NCI-H146 (cell line): ENCODE measurements at places on chromosomes 12 and 14.

DNA sequence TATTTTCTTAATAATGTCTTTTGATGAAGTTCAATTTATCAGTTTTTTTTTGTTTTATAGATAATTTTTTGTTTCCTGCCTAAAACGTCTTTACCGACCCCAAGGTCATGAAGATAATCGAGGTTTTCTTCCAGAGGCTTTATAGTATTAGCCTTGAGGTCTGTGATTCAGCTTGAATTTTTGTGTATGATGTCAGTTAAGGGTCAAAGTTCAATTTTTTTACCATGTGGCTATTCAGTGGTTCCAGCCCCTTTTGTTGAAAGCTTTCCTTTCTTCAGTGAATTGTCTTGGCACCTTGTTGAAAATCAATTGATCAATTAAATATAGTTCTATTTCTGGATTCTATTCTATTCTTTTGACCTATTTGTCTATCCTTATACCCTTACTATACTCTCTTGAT, 3.2 kb upstream of the MGST1 start:
- no peak for DNase-seq

GRCh38 chr14:58599707-58600106, 38.1 kb upstream of the DACT1 start:
- DNase-seq = no peak

- no peak for DNase-seq
These were observed 52.6 kb downstream of the RIMBP2 start for GRCh38 chr12:130663514-130663913.

DNA sequence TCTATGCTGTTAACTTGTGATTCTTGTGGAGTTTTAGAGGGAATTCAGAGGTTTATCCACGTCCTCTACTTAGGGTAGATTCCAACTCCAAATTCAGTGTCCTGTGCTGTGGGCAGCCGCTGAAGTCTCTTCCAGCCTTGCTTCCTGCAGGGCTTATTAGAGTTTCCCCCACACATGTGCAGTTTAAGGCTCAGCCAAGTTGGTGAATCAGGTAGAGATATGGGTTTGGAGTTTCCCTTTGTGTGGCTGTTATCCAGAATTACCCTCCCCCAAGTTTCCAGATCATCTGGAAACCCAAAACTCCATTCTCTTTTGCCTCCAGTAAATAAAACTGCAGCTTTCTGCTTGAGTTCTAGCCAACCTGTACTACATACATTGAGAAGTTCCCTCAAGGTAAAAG, 853.7 kb downstream of the GALC start:
- DNase-seq = no peak

DNA sequence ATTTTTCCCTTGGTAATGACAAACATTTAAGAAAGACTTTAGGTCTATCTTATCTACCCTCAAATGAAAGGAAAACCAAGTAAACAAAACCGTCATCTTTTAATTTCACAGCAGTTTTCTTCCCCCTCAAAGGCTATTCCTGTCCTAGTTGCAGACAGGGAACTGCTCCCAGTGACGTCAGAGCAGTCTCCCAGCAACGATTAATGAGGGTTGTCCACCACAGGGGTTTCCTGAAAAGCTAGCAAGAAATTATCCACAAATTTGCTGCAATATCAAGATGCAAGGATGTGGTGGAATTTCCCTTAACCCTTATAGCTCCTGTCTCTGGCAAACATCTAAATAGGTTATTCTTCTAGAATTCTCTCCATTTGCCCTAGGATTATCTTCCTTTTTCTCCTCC, 89.1 kb upstream of the STAC3 start:
- peak; percentile 28 for DNase-seq

DNA sequence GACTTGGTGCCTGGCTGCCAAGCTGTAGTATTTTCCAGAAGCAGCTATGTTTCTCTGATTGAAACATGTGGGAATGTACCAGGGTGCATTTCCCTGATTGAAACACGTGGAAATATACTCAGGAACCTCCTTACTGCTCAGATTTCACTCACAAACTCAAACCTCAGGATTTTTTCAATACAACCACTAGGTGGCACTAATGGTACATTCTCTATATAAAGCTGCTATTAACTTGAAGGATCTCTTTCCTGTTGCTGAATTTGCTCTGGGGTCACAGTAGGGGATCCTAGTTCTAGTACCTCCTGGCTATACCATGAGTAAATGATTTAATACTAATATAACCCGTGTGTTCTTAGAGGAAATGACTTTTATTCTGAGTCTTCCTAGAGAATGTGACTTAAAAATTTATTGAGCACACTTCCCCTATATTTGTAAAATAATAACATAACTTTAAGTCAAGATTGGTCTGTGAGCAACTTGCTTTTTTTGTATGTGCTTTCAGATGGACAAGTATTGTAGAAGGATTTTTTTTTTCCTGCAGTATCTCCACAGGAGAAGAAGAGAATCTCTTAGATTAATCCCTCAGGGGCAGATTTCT, 173.8 kb upstream of the MIS18BP1 start:
- peak; percentile 45 for DNase-seq

DNA sequence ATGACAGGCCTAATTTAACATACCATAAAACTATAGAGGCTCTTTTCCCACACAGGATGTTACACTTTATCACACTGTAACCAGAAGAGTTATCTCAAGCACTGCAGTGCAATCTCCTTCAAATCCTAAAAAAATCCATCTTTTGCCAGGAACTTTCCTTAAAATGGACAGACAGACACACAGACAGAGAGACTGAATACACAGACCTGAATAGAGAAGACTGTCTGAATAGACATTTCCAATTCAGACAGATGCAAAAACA, 6.5 kb downstream of the CORO1C start:
- DNase-seq = no peak

DNA sequence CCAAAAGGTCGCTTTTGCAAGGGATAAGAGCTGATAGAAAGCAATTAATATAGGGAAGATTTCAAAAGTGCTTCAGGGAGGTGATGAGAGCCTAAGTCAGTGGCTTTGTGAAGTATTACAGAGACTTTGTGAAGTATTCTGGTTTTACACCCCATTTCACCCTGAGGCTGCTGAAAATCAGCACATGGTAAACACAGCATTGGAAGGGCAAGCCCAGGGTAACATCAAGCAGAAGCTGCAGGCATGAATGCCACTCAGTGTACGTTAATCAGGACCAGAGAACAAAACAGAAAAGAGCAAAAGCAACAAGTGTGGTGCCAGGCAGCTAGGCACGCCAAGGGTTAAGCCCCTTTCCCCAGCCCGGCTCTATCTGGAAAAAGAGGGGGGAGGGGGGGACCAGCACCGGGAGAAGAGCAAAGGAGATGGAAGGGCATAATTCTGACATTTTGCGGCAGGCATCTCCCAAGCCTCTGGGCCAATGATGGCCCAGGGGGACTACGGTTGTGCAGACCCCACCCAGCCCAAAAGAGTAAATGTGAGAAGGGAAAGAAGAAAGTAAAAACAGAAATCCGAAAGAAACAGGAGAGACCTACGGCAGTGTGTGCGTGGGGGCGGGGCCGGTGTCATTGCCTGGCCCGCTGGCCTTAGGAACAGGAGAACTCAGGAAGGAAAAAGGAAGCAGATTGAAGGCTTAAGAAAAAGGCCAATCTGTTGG, 58.9 kb downstream of the DHRS2 start:
- no peak for DNase-seq

GRCh38 chr12:30850684-30851083, 75.9 kb upstream of the TSPAN11 start:
- peak; percentile 27 for DNase-seq

GRCh38 chr14:73752297-73752992, 38.3 kb upstream of the PNMA1 start:
- DNase-seq = no peak

- no peak for DNase-seq
These were observed 18.0 kb upstream of the PHETA1 start for GRCh38 chr12:111386885-111387284.

DNA sequence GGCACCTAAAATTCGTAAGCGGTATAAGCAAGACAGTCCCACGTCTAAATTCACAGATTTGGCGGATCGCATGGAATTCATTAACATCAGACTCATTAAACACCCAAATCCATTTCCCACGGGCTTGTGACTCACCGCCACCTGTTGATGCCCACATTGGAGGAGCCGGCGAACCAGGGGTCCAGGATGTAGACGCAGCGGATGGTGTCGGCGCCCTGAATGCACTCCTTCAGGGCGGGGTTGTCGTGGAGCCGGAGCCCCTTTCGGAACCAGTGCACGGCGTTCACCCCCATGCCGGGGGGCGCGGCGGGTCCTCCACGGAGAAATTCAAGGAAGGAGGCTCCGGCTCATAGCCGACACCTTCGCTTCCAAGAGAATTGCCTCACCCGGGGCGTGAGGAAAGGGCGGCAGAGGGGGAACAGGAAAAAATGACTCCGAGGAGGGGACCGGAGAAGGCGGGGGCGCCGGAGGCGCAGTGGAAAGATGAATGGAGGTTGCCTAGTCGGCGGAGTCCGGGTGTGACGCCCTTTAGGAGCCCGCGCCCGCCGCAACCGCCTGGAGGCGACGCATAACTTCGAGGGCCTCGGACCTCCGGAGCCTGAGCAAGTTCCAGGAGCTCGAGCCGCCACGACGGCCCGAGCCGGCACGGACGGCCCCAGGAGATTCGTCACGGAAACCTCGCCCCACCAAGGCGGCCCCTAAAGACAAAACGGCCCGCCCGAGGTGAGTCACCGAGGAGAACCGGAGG, 506 bp downstream of the CRY1 start:
- DNase-seq = peak; percentile 50

- no peak for DNase-seq
These were observed 57.4 kb downstream of the ACTN1 start for GRCh38 chr14:68921666-68922065.

DNA sequence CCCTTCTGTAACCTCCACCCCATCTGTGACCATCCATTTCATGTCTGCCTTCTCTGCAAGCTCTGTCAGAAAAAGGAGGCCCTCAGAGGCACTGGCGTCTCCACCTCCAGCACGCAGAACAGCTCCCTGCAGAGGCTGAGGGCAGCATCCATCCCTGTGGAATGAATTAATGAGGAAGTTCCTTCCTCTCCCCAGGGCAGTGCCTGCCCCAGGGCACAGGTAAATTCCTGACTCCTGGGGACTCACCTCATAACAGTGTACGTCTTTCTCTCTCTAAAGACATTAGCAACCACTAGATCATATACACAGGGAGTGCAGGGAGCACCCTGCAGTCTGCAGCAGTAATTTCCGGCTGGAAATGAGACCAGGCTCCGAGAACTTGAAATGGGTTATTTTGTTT, 155.0 kb upstream of the TMEM132C start:
- no peak for DNase-seq

DNA sequence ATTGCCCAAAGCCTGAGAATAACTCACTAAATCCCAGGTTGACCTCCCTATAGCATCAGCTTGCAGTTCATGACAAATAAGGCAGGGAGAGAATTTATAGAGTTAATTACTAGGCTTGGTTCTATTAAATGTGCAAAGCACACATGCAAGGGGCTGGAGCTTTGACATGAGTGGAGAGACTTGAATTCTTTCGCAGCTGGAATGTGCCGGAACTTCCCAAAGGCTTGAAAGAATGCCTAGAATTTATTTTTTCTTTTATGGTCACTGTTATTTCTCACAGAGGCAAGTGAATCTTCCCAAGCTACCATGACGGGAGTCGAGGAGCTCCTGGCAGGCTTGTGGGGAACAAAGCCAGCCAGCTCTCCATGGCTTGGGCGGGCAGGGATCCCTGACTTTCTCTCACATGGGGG, 95.5 kb upstream of the USP44 start:
- DNase-seq = no peak

- DNase-seq = no peak
These were observed 1.1 kb upstream of the ZFYVE1 start for GRCh38 chr14:73027984-73028383.

- DNase-seq = no peak
These were observed 5.8 kb downstream of the NID2 start for GRCh38 chr14:52063052-52063462.

- DNase-seq = no peak
These were observed 229.2 kb downstream of the SPTSSA start for GRCh38 chr14:34232790-34233189.

GRCh38 chr14:102898776-102899515, 23.5 kb upstream of the AMN start:
- DNase-seq = peak; percentile 97

GRCh38 chr12:58629376-58629775, 290.9 kb downstream of the LRIG3 start:
- no peak for DNase-seq

DNA sequence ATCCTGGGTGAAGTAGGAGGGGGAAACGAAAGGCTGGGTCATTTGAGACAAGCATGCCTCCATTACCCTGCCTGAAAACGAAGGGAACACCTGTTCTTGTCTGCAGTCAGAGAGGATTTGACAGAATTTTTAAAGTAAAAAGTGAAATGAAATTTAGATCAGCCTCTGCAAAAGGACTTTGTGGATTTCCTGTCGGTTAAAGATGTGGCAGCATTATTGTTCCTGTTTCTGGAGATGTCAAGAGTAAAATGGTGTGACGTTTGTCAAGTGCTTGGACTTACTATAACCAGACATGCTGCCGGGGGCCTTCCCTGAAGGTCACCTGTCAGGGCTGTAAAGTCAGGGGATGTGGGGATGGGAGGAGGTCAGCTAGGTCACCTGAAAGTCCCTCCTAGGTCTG, 32.0 kb downstream of the NRXN3 start:
- DNase-seq = no peak

- DNase-seq = peak; percentile 7
These were observed 53.0 kb downstream of the IFNG-AS1 start for GRCh38 chr12:68042212-68042699.

GRCh38 chr14:90814806-90815571, 1.2 kb downstream of the TTC7B start:
- DNase-seq = no peak

DNA sequence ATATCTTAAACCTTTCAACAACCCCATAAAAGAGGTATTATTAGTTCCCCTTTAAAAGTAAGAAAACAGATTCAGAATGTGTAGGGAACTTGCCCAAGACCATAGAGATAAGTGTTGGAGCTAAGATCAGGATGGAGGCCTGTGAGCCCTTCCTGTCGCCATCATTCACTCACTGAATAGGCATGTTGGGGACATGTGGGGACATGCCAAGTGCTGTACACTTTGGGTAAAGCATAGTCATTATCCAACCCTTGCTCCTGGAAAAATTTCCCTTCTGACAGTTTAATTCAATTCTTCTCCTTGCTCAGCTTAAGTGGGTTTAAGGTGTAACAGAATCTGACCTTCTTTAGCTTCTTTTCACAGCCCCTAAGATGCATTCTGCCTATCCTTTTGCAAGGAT, 28.0 kb upstream of the C12orf42 start:
- peak; percentile 18 for DNase-seq

DNA sequence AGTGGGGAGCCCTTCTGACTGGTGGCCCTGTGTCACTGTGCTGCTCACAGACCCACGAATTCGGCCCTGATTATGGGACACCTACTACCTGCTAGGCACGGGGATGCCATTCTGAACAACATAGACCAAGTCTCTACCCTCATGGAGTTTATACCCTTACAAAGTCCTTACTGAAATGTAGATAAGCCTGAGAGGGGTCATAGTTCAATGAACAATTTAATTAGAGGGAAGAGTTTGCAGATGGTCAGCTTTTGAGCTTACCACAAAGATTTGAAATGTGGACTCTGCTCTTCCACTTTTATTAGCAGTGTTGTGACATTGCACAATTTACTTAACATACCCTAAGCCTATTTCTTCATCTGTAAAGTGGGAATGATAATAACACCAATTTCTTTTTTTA, 161.1 kb downstream of the MYRFL start:
- DNase-seq = no peak
